ENCODE measurements at places on chromosomes 6 and 20. TPM values are rescaled to one million over a fixed set of nuclear protein-coding genes. Genes with fewer than 3 reads are reported as not detected.

- no peak for DNase-seq
Observed at GRCh38 chr6:9789201-9789600, 625.7 kb downstream of the TFAP2A start.

Gene EMILIN3
- total RNA-seq = not detected

DNA sequence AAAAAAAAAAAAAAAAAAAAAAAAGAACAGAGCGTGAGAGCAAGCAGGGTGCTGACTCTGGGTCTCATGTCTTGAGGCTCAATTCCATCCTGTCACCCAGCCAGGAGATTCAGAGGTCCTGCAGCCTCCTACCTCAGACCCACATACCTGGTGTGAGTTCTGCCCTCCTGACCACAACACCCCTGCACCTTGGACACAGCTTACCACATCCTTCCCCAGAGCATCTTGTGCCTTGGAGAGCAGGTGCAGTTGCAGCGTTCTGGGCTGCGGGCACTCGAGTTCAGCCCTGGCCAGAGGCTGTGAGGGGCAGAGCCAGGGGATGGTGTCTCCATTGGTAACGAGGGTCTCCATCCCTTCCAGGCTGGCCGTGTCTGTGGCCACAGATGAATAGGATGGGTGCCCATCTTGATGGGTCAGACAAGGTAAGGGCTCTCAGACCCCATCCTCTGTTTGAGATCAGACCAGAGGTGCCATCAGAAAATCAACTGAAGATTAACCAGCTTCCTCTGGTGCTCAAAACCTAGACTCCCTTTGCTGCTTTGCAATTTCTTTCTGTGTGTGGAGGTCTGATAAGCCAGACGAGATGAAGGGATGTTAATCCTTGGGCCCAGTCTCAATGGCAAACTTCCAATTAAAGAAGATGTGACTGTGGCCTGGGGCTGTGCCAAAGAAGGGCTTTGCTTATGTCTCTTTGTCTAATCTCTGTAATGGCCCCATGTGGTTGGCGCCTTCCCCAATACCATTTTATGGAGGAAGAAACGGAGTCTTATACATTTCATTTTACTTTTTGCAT is 14.7 kb upstream of the ZNF831 start:
- no peak for DNase-seq

Gene WFDC10B
- not detected for total RNA-seq

GRCh38 chr6:156864557-156864956 is 87.4 kb downstream of the ARID1B start:
- DNase-seq = no peak

Gene GPR6
- total RNA-seq = not detected

DNA sequence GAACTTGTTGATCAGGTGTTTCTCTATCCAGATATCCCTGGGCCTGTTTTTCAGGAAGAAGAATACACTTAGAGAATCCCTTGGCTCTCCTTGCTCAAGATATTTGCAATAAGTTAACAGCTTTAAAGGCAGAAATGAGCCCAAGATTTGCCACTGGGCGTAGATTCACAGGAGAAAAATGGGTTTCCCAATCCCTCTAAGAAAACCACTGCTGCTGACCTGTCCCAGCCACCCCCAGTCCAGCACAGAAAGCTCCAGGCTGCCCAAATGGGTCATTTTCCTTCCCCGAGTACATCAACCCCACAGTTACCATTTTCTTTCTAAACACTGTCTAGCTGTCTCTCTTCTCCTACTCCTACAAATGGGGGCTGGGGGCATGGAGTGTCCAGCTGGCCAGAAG is 67.3 kb downstream of the ANKRD60 start:
- no peak for DNase-seq

GRCh38 chr6:156809034-156809433 is 31.9 kb downstream of the ARID1B start:
- no peak for DNase-seq

Gene MICAL1
- 38.8 TPM for total RNA-seq

Gene CTSA
- 48.9 TPM for total RNA-seq

DNA sequence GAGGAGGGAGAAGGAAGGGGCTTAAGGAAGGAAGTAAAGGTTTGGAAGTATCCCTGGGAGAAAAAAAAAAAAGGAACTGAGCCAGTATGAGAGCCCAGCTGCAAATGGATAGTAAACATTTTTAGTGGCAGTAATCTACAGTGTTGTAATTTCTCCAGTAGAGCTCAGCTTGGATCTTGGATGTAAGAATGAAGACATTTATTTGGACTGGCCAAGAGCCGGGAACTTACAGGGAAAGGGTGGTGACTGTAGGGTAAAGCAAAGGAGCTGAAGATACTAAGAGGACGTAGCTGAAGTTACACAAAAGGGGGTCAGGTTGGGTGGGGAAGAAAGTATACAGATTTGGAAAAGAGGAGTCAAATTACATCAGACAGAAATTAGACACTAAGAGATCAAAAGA is 13.5 kb downstream of the EEF1E1 start:
- DNase-seq = no peak

Gene MAS1
- not detected for total RNA-seq

DNA sequence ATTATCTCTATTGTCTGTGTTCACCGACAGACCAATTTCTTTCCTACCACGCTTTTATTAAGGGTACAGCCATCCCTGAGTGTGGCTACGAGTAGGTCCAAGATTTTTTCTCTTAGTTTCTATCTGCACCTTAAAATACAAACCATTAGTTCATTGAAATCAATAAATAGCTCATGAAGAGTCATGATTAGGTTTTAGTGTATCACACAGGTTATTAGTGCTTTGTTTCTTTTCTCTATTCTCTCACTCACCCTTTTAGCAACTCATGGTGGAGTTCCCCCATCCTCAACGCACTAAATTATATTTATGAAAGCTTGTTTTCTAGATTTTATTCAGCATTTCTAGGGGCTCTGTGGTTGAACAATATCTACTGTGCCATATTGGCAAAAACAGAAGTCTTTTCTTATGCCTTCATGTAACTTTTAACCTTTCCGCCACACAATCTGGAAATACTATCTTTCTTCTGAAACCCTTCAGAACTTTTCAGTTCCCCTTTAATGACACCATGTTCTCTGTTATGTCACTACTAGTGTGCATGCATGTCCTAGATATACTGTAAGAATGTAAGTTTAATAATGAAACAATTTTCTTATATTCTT is 128.2 kb upstream of the LAMA2 start:
- DNase-seq = no peak

DNA sequence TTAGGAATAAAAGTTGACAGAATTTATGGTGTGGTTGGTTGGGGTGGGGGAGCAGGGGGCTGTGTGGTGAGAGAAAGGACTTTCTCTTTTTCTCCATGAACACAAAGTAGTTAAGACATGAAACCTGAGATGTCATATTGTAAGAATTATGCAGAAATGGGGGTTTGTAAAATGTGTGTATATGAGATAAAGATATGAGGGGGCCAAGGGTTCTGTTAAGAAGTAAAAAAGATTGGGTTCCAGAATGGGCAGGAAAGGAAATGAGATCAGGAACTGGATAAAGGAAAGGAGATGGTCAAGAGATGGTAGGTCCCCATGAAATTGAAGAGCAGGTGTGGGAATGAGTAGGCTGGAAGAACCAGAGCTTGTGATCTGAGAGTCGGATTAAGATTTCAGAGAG is 9.7 kb downstream of the RNF146 start:
- DNase-seq = no peak

Gene TFAP2C
- not detected for total RNA-seq
